Activated CD4-positive, CD25-positive, alpha-beta regulatory T cell (primary cell): ENCODE measurements at places on chromosomes 3 and 15.

- no peak for DNase-seq
These were observed 248.4 kb downstream of the ZNF385D start for GRCh38 chr3:21502656-21503055.

GRCh38 chr3:36317915-36318314, 62.4 kb upstream of the STAC start:
- no peak for DNase-seq

GRCh38 chr3:13176445-13176844, 103.2 kb upstream of the IQSEC1 start:
- DNase-seq, result no peak

DNA sequence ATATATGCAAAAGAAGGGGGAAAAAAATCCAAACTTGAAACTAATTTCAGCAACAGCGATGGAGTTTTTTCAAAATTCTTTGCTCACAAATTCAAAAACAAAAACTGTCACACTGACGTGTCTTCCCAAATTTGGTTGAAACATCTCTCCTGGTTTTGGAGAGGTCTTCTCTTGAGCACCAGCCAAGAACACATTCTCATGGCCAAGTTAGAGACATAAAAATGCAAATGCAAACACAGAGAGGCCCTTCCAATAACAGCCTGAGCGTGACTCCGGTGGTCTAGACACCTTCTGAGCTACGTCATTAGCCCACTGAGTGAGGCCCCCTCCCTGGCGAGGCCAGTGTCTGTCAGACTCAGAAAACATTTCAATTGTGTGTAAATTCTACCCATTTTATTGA, 436.0 kb upstream of the PROK2 start:
- no peak for DNase-seq

GRCh38 chr3:16908016-16908807, 23.5 kb downstream of the PLCL2 start:
- DNase-seq, result no peak

- no peak for DNase-seq
These were observed 55.4 kb downstream of the NUP210 start for GRCh38 chr3:13364602-13365271.

GRCh38 chr3:166453478-166453877, 616.3 kb upstream of the BCHE start:
- no peak for DNase-seq
